T-helper 1 cell (primary cell): ENCODE measurements at places on chromosomes 12 and 14.
A peak's percentile ranks its signal among the peaks of the same experiment; 100 is the strongest.

- DNase-seq, result no peak
Measured at GRCh38 chr12:104257913-104258472, 42.4 kb downstream of the TXNRD1 start.

GRCh38 chr12:15928870-15929571, 17.9 kb downstream of the DERA start:
- no peak for DNase-seq

DNA sequence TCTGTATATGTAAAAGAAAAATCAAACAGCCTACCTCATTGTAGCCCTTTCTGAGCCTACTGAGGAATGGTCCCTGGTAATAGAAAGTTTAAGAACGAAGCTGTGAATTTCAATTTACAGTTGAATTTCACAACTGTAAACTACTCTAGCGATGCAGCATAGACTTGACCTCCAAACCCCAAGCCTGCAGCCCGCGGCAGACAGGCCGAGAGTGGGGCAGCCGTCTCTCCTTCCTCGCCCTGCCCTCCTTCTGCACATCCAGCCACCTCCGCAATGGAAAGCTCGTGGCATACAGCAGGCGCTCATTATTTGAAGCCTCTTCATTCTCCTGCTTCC, 15.3 kb downstream of the RNASE2 start:
- DNase-seq, result no peak

DNA sequence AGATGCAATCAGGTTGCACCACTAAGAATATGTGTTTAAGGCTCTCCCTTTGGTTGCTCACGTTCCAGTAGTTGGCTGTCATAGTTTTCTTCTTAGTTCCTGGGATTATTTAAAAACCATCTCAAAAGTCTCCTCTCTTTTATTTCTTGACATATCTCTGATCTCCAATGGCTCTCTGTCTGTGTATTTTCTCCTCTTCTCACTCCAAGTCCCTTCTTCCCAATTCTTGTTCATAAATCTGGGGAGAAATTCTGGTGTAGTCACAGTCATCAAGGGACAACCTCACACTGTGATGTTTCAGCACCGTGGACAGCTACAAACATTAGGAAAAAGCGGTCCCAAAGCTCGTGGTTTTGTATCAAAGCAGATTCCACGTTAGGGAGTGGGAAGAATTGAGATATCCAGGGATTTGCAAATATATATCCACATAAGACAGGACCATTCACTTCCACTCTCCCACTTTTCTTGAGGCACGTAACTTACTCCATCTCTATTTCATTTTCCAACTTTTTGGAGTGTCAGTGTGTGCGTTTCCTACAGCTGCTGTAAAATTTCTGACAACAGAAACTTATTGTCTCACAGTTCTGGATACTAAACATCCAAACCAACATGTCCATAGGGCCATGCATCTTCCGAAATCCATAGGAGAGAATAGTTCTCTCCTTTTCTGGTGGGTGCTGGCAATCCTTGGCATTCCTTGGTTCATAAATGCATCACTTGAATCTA, 80.6 kb upstream of the TMEM233 start:
- no peak for DNase-seq

DNA sequence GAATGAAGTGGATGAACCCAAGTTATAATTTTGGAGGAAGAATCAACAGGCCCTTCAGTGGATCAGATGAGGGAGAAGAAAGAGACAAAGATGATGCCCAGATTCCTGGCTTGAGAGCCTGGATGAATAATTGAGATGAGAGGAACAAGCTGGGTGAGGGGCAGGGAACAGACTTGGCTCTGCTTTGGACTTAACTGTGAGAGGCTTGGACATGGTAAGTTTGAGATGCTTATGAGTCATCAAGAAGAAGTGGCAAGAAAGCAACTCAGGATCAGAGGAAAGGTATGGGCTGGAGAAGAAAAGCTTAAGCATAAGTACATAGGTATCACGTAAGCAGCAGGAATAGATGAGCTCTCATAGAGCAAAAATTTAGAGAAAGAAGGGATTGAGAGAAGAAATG, 55.3 kb downstream of the FIGNL2 start:
- DNase-seq, result no peak

DNA sequence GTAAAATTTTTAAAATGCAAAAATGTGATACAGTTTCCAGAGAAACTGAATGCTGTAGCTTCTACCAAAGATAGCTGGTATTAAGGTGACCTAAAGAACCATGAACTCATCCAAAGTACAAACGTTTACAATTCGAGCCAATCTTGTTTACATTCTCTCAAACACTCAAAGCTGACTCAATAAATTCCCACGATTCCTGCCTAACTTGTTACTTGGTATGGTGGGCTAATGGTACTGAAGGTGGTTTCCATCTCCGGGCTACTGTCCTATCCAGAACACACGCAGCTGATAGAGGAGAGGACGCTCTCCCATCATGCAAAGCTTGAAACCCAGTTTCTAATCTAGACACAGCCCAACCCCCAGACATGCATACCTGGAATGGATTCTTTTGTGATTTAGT, 31.5 kb downstream of the RAD9B start:
- DNase-seq, result no peak

- DNase-seq, result no peak
Measured at GRCh38 chr14:69317102-69317755, 57.3 kb downstream of the GALNT16 start.

GRCh38 chr14:86532219-86532618, 1002.3 kb downstream of the FLRT2 start:
- no peak for DNase-seq

- DNase-seq, result no peak
Measured at GRCh38 chr12:132605892-132606291, 4.5 kb downstream of the LRCOL1 start.

DNA sequence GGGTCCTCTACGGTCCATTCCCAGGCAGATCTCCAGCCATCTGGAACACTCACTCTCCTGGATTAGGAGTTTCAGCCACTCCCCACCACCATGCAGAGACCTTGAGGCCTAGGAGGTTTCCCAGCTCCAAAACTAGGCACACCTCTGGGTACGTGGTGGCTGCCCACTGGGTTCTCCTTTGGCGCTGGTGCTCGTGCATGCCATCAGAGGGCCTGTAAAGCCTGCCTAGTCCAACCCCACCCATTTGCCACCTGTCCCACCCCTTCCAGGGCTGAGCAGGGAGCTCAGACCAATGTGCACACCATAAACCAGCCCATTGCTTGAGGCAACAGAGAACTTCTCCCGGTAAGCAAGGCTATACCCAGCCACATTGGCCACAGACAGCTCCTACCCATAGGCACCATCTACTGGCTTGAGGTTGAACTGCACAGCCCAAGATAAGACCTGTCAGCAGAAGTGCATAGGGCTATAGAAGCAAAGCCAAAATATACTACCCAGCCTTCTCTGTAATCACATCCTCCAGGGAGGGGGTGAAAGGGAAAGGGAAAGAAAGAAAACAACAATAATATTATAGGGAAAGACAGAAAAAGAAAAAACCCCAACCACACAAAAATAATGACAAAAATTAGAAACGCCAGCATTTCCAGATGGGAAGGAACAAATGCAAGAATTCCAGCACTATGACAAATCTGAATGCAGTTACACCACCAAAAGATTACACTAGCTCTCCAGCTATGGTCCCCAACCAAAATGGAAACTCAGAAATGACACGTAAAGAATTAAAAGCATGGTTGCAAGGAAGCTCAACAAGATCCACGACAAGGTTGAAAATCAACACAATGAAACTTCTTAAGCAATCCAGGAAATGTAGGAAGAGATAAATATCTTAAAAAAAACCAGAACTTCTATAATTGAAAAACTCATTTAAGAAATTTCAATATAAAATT, 111.9 kb upstream of the CCDC175 start:
- no peak for DNase-seq

GRCh38 chr14:90740081-90740480, 76.1 kb downstream of the TTC7B start:
- no peak for DNase-seq

DNA sequence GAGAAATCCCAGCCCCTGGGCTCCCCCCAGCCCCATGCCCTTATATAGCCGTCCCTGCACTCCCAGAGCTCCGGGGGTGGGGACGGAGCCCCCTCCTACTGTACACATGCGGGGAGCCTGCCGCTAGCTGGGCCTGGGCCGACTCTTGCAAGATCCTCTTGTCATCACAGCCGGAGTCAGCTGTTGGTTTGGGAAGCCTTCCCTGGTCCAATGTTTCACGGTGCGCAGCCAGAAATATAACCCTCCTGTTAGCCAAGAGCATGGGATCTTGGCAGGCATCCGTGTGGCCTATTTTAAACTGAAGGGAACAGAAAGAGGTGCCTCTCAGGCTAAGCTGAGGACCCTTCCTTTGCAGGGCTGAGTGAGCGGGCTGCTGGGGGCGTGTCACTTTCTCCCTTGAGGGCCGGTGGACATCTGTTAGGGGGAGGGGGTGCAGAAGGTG, 175.3 kb downstream of the TSPAN9 start:
- DNase-seq, result no peak

- DNase-seq, result no peak
Measured at GRCh38 chr12:115922952-115923564, 354.4 kb downstream of the MED13L start.

GRCh38 chr12:122544537-122544936, 17.5 kb downstream of the KNTC1 start:
- DNase-seq, result no peak

GRCh38 chr12:66627988-66628317, 50.9 kb downstream of the GRIP1 start:
- no peak for DNase-seq

DNA sequence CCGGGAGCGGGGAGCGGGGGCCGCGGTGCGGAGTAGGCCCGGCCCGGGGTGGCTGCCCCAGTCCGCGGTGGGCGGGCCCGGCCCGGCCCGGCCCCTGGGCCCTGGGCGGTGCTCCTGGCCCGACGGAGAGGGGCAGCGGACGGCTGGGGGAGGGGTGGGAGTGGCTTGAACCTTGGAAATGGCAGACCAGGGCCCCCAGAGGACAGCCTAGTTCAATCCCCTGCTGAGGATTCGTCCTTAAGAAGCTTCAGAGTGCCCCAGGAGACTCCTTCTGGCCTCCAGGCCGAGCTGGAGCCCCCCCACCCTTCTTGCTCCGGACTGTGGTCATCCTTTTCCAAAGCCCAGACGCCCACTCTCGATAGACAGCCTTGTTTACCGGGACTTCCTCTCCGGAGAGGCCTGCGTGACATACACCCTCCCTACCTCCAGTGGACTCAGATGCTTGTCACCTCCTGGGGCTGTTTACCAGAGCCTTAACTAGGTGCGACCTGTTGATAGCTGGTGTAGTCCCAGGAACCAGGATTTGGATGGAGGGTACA, 458 bp downstream of the KHNYN start:
- DNase-seq, result peak; percentile 33

- DNase-seq, result no peak
Measured at GRCh38 chr14:77622366-77622961, 6.0 kb upstream of the SPTLC2 start.

GRCh38 chr12:26499979-26500640, 304.7 kb downstream of the SSPN start:
- no peak for DNase-seq

DNA sequence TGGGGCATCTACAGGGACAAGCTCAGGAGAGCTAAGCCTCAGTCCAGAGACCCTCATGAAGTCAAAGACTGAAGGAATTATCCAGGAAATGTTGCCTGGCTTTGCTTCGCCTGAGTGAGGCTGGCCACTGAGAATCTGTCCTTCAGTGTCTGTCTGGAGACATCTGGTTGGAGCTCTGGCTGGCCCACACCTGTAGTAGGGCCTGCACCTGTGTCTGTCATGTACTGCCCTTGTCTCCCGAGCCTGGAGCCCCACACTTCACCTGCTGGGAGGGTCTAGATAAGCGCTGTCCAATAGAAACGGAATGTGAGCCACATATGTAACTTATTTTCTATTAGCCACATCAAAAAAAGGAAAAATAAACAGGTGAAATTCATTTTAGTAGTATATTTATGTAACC, 9.9 kb upstream of the HDAC7 start:
- DNase-seq, result no peak

- DNase-seq, result peak; percentile 84
Measured at GRCh38 chr14:61671082-61671481, 24.2 kb upstream of the HIF1A start.

DNA sequence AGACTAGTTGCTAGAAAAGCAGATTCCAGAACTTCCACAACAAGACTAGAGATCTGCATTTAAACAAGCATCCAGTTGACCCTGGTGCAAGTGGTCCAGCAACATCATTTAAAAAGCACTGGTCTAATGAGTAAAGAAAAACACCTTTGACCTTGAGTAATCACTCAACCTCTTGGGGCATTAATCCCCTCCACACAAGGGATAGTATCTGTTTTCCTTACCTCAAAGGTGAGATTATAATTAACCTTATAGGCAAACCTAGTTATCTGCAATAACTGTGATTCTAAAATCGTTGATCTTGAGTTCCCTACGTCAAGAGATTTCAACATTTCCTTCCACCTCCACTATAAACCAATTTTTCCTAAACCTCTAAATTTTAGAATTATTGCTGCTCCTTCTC, 1.1 kb downstream of the KDM5A start:
- DNase-seq, result no peak

DNA sequence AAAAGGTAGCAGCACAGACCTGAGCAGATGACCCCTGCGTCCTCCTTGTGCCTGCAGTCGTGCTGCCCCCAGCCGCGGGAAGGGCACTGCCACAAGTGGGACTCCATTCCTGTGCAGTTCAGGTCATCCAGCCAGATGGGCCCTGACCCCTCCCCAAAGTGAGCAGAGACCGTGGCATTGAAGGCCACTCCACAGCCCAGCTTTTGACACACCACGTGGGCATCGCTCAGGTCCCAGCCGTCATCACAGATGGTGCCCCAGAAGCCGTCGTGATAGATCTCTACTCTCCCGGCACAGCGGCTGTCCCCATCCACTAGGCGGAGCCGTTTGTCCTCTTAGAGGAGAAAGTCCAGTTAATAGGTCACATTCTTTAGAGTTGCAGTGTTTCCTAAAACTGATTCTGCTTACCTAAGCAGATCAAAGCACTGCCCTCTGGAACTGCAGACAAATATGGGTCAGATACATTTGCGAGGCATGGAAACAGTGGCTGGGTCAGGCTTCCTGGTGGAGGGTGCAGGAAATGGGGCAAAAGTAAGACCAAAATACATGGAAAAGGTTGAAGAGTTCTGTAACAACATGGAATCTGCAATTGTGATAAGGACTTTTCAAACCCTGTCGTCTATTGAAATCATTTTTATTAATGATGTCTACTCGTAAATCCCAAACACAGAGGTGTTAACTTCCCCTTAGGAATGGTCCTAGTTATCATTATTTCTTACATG, 69.4 kb downstream of the CD163L1 start:
- peak; percentile 8 for DNase-seq

GRCh38 chr12:106760184-106760531, 14.3 kb upstream of the RIC8B start:
- DNase-seq, result no peak

GRCh38 chr12:117521867-117522266, 160.4 kb upstream of the NOS1 start:
- DNase-seq, result no peak

DNA sequence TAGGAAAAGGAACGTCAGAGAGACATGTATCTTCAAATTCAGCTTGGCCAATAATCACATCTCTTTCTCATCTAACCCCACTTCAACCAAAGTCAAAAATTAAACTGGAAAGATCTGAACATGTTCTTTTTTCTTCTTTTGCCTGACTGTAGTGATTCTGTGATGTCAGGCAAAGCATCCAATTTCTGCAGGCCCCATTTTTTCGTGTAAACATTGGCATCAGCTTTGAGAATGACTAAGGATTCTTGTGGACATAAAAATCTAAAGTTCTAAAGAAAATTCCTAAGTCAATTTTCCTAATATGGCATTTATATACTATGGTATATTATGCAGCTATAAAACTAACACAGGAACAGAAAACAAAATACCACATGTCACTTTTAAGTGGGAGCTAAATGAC, 89.1 kb downstream of the STXBP6 start:
- DNase-seq, result no peak
